Vagina (tissue), 2 donors: ENCODE measurements at places on chromosomes 11 and 22.

DNA sequence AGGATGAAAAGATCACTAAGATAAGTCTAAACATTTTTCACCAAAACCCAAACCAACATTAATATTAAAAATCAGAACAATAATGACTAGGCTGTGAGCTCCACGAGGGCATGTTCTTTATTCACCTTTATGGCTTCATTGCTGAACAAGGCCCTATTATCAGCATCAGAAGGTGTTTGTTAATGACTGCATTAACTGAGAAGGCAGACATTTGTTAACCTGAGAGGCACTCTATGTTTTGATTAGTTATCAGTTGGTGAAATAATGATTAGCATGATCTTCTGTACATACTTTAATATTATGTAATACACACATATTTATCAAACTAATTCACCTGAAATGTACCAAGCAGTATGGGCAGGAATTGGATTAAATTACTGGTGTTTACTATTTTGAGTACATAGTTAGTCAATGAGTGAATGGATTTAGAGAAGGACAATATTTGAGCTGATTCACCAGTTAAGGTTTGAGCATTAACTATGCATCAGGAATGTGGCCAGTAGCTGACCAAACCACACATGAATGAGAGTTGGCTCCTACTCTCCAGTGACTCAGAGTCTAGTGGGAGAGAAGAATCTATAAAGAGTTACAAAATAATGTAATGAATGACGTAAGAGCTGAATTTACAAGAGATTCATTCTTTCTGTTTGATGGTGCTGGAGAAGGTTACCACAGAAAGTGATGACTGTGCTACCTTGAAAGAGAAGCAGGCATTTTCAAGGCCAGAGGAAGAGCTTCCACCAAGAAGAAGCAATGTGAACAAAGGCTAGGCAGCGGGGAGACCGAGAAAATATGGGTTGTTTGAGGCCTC, 6.7 kb downstream of the IL18 start:
- DNase-seq: no peak

DNA sequence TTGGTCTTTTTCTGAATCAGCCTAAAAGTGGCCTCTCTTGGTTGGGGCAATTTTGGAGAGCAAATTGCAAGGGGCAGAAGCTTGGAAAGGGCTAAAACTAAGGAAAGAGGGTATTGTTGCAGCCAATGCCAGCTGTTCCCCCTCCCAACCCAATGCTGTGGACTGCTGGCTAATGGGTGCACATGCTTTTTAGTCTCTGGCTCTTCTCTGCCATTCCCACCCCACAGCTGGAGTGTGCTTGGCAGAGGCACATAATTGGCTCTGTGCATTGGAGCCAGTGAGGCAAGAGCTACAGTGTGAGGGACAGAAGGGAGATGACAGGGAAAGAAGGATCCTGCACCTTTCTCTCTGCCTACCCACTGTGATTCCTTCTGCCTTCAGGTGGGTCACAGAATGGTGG, 140.0 kb downstream of the NECTIN1 start:
- no peak for DNase-seq

DNA sequence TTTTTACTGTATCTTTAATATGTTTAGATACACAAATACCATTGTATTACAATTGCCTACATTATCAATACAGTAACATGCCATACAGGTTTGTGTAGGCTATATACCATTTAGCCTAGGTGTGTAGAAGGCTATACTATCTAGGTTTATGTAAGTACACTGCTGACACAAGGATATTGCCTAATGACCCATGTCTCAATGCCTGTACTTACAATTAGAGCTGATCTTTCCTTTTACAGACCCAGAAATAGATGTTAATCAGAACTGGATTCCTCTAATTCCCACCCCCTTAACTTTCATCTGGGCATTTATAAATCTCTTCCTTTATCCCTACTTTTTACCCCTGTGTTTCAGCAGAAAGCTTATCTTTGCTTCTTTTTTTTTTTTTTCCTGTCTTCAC, 229.5 kb downstream of the METTL15 start:
- DNase-seq: no peak

GRCh38 chr22:46499805-46500189, 37.6 kb downstream of the CELSR1 start:
- DNase-seq: no peak

DNA sequence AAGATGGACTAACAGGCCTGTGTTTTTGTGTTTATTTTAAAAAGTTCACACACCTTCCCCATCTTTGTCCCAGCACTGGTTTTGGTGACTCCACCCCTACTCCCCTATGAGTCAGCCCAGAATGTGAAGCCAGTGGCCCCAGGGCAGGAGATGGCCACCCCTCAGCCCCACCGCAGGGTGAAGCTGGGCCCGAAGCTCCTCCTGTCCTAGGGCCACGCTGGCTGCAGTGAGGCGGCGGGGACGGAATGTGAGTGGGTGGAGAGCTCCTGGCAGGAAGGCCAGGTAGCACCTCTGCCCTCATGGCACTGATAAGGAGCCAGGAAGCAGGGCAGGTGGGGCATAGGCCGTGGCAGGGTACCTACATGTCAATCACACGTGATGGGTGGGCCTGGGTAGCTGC, 39.9 kb downstream of the SGSM3 start:
- no peak for DNase-seq
